ACHN (cell line): ENCODE measurements at places on chromosomes 13 and 19.

DNA sequence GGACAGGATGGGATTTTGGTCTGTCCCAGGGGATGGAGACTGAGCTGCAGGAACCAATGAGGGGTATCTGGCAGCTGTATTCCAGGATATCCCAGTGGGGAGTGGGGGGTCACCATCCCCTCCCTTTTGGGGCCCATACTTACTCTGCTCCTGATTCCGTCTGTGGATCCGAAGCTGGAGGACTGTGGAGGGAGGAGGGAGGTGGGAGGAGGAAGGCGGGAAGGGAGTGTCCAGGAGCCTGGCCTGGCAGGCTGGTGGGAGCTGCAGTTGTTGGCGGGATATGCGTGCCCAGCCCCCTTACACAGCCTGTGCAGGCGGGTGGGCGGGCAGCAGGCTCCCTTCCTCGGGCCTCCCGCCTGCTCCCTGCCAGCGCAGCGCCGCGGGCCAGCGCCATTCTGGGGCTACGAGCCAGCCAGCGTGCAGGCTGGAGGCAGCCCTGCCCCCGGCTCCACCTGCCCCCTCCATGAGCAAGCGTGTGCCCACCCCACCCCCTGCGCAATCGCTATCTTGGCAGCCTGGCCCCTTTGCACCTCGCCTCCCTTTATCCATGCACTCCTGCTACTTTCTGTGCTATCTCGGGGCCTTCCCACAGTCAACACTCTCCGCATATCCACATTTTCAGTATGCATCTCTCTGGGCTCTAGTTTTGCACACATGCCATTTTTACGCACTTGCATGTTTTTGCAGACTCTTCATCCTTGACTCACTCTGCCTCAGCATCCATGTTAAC is 2.8 kb downstream of the MAMSTR start:
- no peak for DNase-seq

DNA sequence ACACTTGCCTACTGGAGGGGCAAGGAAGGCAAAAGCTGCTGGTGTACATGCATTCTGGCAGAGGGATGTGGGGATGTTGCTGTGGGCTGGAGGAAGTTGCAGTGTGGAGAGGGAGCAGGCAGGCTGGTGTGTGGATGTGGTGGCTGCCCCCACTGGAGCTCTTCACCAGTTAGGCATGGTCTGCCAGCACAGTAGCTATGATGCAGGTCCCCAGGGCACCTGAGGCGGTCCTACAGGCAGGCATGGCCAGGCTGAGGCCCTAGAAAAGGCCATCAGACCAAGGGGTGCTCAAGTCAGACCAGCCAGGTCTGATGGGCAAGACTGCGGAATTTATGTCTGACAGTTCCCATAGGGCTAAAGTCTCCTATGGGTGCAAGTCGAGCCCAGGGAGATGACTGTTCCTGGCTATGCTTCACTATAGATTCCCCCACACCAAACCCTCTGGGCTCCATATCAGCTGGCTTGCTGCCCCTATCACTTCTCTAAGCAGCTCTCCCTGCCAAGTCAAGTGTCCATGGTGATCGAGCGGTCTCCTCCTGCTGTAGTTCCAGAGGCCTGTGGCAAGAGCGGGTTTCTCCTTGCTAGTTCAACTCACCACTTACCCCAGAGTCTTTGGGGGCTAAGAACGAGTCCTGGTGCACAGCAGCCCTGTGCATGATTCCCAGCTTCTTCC is 473.1 kb downstream of the TDRD3 start:
- no peak for DNase-seq

- no peak for DNase-seq
Observed at GRCh38 chr19:10823690-10824089, 12.3 kb downstream of the TMED1 start.

- peak; percentile 75 for DNase-seq
Observed at GRCh38 chr13:21124852-21125251, 51.5 kb downstream of the SKA3 start.

- no peak for DNase-seq
Observed at GRCh38 chr13:48302871-48303358, 636 bp upstream of the RB1 start.

DNA sequence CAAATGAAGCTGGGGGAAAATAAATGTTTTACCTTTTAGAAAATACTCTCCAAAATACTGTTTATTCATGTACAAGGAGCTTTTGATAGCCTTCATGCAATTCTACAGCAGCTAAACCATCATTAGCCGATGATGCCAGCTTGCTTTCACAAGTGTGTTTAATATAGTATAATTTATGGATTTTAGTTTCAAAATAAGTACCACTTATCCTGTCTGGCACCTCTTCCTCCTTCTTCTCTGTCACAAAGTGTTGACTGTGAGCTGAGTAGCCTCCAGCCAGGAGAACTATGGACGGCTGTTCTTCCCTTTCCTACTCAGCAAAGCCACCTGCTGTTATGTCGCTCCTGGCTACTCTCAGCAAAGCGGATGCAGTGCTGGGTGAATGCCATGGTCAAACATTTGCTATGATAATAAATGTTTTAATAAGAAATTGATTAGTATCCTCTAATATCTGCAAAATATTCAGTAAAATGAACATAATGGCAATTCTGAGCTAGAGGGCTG is 238.2 kb downstream of the LIG4 start:
- DNase-seq: no peak

- no peak for DNase-seq
Observed at GRCh38 chr13:44732503-44733098, 156.5 kb upstream of the TSC22D1 start.

DNA sequence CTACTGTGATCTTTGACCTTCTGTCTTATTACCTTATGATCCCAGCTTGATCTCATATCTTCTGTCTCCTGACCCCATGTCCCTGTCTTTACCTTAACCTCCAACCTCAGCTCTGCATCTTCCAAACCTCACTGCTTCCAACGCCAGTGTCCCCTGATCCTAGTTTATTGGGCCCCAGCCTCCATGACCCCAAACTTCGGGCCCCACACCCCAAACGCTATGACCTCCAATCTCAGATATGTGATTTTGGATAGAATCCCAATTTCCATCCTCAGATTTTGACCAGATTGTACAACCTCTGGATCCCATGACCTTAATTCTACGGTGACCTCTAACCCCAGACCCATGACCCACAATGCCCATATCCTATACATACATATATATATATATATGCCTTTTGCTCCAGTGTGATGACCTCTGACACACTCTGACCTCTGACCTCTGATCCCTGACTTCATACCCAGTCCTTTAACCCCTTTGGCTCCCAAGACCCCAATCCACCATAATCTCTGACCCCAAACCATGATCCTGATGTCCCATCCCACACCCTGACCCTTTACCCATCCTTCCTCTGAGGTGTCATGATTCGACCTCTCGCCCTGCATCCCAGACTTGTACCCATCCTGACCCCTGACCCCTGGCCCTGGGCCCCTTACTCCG is 3.5 kb downstream of the KLK12 start:
- no peak for DNase-seq

GRCh38 chr19:46599716-46600373 is 1.3 kb upstream of the CALM3 start:
- no peak for DNase-seq

DNA sequence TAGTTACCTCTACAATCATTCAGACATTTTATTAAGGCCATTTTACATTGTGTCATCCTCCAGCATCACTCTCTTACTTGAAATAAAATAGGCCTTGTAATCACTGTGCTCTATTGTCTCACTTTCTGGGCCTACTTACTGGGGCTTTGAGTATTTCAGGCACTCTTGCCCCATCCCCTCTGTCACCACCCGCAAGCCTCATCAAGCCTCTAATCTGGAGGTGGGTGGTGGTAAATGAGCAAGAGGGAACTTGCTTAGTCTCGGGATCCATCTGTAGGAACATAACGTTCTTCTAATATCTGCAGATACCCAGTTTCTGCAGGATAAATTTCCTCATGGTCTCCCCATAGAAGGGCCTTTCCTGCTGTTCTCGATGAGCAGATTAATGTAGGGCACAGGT is 19.4 kb upstream of the GPR18 start:
- no peak for DNase-seq

DNA sequence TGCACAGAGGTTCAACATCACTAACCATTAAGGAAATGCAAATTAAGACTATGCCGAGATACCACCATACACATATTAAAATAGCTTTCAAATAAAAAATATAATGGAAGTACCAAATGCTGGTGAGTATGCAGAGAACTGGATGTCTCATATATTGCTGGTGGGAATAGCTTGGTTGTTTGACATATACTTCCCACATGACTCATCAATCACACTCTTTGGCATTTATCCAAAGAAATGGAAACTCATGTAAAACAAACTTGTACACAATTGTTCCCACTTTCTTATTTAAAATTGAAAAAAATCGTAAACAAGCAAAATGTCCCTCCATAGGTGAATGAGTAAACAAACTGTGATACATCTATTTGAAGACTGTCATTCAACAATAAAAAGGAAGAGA is 982.6 kb upstream of the ATXN8OS start:
- DNase-seq: peak; percentile 2

DNA sequence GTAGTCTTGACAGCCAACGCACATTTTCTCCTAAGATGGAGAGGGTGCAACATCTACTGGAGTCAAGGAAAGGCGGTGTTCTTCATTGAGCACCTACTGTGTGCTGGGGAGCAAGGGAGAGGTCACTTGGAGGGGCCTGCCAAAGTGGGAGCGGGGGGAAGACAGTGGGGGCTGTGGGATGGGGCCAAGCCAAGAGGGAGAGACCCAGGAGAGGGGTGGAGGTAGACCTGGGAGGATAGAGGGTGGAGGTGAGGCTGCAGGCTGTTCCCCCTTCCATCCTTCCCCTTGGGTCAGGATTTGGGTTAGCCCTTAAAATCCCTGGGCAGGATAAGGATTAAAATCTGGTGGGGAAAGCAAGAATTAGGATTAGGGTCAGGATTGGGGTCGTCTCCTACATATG is 1.7 kb upstream of the PLPP2 start:
- no peak for DNase-seq

DNA sequence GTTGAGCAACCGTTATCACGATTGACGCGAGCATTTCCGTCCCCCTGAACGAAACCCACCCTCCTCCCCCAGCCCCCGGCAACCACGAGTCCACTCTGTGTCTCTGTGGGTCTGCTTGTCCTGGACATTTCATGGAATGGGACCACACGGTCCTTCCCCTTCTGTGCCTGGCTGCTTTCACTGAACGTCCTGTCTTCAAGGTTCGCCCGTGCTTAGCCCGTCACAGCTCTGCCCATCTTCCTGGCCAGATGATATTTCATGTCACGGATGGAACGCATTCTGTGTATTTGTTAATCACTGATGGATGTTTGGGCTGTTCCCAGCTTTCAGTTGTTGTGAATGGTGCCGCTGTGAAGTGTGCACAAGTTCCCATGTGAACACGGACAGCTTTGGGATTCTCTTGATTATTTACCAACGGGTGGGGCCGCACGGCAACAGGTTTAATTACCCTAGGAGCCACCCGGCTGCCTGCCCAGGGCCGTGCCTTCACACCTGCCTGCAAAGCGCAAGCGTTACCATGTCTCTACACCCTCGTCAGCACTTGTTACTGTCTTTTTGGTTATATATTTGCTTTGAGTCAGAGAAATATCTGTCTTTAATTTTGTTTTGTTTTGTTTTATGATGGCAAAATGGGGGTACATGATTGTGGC is 42.5 kb downstream of the RASA3 start:
- no peak for DNase-seq

DNA sequence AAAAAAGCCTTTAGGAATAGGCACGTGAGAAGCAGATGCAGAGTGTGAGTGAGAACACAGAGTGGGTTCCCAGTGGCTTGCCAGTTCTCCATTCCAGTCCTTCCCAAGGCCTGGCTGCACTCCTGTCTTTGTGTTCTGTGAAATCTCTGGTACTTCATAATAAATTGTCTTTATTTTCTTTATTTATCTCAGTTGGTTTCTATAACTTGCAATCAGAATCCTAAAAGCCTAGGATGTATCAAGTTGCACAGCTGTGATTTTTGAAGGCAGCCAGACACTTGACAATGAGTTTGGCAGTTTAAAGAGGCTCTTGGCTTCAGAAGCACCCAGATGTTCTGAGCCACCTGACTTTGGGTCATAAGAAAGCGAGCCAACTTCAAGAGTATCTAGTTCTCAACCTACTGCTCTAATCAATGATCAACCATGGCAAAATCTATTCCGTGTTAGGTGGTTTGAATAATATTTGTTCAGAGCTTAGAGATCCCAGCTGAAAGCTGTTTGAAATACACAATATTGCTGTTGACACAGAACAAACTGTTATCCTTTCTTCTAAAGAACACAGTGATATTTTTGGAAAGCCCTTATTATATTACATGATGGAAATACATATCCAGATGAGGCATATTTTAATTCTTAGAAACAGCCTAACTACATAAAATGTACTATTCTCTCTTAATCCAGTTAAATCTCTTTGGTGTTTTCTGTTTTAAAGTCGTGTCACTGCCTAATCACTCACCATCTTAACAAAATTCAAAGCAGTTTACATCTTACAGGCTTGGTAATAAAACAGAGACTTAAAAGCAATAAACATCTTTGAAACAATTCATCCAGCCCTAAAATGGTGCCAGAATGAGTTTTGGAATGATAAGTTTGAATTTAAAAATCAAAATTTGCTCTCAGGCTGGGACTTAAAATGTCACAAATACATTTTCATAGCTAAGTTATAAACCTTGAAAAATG is 483.0 kb upstream of the NBEA start:
- DNase-seq: no peak

DNA sequence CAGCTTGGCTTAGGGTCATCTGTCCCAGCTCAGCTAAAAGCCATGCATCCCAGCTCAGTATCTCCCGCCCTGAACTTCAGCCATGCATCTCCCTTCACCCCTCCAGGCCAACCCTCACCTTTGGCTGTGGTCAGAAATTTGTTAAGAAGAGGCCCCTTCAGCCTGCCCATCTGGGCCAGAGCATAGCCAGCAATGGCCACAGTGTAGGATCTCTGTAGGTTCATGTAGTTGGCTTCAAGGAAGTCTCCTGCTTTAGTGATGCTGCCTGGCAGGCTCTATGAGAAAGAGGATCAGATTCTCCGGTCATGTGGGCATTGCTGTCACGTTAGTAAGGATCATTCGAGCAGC is 16.6 kb upstream of the TNFSF14 start:
- no peak for DNase-seq

- DNase-seq: no peak
Observed at GRCh38 chr19:33758541-33759013, 38.1 kb upstream of the KCTD15 start.

DNA sequence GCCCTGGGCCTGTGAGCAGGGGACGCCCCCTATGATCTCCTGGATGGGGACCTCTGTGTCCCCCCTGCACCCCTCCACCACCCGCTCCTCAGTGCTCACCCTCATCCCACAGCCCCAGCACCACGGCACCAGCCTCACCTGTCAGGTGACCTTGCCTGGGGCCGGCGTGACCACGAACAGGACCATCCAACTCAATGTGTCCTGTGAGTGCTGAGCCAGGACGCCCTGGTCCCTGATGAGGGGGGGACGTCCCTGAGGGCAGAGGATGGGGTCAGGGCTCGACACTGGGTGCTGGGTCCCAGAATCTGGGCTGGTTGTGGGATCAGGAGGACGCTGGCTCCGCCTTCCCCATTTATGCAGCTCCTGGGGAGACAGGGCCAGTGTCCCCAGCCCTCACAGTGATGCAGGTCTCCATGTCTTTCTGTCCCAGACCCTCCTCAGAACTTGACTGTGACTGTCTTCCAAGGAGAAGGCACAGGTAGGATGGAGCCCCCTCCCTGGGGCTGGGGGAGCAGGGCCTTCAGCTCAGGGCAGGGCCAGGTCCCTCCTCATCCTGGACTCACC is 2.5 kb downstream of the SIGLEC7 start:
- DNase-seq: no peak

GRCh38 chr19:54660964-54661363 is 1.8 kb upstream of the LILRB4 start:
- DNase-seq: no peak
